ENCODE measurements at places on chromosomes 5 and 9.

- no peak for DNase-seq
These were observed 13.4 kb downstream of the ELOVL7 start for GRCh38 chr5:60830581-60831127.

GRCh38 chr9:69976152-69976551 is 67.5 kb upstream of the MAMDC2 start:
- DNase-seq = no peak

GRCh38 chr5:65034029-65034812 is 265.5 kb downstream of the CWC27 start:
- no peak for DNase-seq

- DNase-seq = no peak
These were observed 196.3 kb upstream of the KLF4 start for GRCh38 chr9:107685901-107686300.

- no peak for DNase-seq
These were observed 128.7 kb downstream of the GAS1 start for GRCh38 chr9:86818636-86819035.

DNA sequence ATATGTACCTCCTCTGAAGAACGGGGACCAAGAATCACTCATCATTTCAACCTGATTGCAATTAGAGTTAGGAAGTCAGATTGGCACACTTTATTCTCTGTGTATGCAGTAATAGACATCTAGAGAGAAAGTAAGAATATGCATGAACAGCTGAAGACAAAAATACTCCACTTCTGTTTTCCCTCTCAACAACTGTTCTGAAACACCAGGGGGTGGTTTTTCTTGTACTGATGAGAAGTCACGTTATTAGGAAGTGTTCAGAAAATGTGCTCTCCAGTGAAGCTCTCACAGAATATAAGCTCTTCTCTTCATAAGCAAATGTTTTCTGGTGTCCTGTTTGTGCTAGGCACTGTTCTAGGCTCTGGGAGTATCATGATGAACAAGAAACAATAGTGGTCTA is 531.7 kb upstream of the C9orf72 start:
- no peak for DNase-seq

DNA sequence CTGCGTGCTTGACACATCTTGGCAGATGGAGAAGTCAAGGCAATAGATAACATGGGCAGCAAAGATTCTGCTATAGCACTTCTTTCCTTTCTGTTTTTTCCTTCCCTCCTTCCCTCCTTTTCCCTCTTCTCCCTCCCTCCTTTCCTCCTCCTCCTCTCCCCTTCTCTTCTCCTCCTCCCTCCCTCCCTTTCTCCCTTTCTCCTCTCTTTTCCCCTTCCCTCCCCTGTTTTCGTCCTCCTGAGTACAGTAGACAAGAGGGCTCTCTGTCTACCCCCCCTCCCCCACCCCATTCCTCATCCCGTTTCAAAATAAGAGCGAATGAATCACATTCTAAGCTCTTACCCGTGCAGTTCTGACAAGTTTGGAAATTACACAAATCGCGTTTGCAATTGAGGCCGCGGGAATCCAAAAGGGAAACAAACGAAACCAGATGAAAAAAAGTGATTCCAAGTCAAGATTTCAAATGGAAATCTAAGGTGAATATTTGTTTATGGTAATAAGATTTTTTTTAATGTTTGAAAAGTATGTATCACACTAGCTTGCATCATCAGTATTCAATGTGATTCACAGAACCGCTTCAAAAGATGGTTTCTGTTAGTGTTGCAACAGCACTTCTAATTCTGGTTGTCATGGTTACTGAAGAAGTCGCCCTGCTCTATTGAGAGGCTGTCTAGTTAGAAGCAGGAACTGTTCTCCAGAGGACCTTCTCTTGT is 1.3 kb downstream of the NIM1K start:
- DNase-seq = no peak

- DNase-seq = no peak
These were observed 1.1 kb downstream of the PPIC start for GRCh38 chr5:123035360-123035917.

DNA sequence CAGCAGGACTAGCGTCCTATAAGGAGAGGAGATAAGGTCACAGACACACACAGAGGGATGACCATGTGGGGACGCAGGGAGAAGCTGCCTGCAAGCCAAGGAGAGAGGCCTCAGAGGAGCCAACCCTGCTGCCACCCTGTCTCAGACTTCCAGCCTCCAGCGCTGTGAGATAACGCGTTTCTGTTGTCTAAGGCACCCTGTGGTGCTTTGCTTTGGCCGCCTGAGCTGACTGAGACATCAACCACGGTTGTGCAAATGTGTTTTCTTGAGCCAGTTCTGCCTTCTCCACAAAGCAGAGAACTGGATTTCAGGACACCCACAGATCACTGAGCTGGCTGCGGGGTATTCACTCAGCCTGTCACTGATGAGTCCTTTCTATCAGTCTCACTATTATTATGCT is 149.1 kb downstream of the NXNL2 start:
- no peak for DNase-seq

DNA sequence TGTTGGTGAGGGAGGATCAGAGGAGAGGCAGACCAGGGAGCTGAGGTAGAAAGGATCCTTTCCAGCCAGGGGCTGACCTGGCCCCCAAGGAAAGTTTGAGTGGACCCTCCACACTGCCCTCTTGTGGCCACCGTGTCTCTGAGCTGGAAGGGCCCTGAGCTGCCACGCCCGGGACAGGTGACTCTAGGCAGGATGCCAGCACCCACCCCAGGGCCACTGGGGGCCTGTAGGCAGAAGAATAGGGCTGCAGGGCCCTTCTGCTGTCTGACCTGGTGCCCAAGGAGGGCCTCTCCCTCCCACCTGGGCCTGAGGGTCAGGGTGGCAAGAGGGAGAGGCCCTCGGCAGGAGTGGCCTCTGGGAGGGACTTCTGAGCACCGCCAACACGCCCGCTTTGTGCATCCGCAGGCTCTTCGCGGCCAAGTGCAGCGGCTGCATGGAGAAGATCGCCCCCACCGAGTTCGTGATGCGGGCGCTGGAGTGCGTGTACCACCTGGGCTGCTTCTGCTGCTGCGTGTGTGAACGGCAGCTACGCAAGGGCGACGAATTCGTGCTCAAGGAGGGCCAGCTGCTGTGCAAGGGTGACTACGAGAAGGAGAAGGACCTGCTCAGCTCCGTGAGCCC is 76.8 kb downstream of the LMX1B start:
- peak; percentile 8 for DNase-seq

DNA sequence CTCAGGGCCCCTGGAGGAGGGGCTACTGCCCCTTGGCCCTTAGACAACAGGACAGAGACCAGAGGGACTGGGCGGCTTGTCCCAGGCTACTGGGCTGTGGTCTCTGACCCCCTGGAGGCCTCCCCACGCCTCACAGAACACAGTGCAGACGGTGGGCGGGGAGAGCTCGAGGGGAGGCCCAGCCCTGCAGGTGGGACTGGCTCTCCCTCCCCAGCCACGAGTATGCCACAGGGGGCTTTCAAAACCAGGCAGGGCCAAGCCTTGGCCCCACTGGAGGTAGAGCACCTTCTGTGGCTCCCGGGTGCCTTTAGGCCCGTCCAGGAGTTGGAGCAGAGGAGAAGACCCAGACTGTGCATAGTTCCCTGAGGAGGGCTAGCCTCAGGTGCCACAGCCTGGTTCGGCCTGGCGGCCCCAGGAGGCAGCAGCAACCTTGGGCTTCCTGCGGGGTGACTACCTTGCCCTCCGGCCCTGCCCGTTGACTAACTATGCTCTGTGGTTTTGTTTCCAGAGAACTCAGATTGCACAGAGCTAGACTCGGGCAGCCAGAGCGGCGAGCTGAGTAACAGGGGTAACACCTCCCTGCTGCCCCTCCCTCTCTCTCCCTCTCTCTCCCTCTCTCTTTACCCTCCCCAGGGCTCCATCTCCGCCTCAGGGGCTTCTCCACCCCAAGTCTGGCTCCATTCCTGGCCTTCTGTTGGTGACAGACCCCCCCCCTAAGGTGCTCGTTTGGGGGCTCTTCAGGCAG is 15.5 kb downstream of the CARD19 start:
- no peak for DNase-seq

DNA sequence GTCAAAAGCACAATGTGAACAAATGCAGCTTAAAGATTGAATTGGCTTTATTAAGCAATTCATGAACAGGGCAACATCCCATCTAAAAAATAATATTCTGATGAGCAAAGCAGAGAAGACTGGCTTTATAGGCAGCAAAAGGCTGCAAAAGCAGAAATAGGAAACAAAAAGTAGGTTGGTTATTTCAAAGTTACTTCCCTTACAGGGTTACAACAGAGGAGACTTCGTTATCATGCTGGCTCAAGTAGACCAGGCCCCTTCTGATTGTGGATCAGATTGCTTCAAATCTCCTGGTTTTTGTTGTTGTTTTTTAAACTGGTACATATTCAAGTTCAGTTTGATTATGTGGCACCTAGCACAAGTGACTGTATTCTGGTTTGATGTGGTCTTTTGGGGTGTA is 73.1 kb downstream of the MAN2A1 start:
- DNase-seq = no peak

GRCh38 chr5:135891791-135892190 is 3.9 kb downstream of the IL9 start:
- DNase-seq = no peak

DNA sequence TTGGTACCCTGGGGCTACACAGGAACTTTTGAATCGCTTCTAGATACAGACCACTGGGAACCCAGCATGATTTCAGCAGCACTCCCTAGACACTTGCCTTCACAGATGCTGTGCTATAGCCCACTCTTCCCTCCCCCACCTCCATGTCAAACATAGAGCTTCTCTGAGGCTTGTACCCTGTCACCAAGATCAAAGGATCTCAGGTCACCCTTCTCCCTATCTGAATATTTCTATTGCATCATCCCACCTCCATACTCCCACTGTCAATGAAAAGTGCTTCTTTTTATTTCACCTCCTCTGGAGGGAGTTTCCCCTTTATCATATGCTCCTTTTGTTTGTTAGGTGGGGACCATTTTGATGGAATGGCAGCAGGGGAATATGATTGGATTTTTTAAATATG is 29.2 kb upstream of the PHF24 start:
- DNase-seq = no peak

- no peak for DNase-seq
These were observed 75.8 kb downstream of the MAP1B start for GRCh38 chr5:72183101-72183520.

DNA sequence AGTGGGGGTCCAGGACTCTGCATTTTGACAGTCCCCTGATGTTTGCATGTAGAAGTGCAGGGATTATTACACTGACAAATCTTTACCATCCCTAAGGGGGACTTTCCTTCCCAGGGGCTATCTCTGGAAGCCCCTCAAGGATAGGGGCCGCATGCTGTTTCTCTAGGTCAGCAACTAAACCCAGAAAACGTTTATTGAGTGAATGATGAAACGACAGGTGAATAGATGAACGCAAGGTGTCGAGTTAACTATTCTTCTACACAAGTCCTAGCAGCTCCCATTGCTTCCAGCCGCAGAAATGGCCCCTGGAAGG is 281 bp upstream of the HSD17B4 start:
- no peak for DNase-seq

GRCh38 chr5:91374893-91375520 is 8.1 kb downstream of the ARRDC3 start:
- no peak for DNase-seq

GRCh38 chr9:127144670-127145445 is 22.4 kb upstream of the ANGPTL2 start:
- no peak for DNase-seq

GRCh38 chr9:23621188-23621587 is 204.9 kb downstream of the ELAVL2 start:
- no peak for DNase-seq

DNA sequence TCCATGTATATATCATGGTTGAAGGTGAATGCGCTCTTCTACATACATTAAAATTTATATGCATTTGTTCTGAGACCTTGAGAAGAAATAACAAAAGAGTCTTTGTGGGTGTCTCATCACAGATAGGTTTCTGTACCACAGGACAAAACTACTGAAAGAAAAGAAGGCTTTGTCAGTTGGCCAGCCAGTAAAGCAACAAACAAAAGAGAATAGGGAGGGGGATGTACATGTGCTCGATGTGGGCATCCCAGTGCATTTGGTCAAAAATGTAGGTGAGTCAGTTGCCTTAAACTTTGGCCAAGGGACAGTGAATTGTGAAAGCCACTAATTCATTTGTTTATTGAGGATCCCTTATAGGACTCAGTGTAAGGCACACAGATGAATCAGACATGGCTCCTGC is 13.3 kb downstream of the RBM18 start:
- no peak for DNase-seq

DNA sequence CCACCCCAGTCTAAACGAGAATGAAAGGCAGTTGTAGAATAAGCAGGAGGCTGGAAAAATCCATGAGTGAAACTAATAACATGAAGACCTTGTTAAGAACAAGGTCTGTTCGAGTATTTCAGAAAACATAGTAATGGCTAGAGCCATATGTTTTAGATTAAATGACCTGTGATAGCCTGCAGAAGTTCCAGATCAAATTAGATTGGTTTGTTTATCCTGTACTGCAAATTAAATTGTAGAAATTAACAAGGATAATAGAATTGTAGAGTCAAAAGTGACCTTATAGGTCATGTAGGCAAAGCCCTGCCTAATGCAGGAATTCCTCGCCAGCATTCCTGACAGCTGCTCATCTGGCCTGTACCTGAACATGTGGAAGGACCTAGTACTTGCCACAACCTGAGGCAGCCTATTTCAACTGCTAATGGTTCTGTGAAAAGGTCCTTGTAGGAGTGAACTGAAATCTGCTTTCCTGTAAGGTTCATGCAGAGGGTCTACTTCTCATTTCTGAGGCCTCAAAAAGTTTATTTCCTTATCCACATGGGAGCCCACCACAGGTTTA is 17.2 kb downstream of the LIX1 start:
- no peak for DNase-seq

GRCh38 chr9:82601293-82601771 is 461.6 kb downstream of the RASEF start:
- DNase-seq = no peak

DNA sequence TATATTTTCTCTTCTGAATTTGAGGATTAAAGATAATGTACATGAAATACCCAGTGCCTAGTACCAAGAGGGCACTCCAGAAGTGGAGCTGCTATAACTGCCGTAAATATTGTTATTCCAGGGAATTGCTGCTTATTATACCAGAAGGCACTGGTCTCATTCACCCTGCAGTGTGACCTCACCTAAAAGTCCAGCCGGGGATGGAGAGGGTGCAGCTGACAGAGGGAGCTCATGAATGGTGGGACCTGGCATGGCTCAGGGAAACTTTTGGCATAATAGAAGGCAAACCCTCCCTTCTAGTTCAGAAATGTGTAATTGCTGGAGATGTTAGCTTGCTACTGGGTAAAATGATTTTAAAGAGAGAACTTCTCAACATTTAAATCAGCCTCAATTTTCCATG is 108.5 kb downstream of the MVB12B start:
- DNase-seq = no peak

GRCh38 chr9:134716067-134716466 is 74.5 kb downstream of the COL5A1 start:
- DNase-seq = no peak

- DNase-seq = no peak
These were observed 14.9 kb downstream of the PFDN1 start for GRCh38 chr5:140287801-140288521.

- DNase-seq = no peak
These were observed 28.4 kb upstream of the SSBP2 start for GRCh38 chr5:81779125-81779915.

DNA sequence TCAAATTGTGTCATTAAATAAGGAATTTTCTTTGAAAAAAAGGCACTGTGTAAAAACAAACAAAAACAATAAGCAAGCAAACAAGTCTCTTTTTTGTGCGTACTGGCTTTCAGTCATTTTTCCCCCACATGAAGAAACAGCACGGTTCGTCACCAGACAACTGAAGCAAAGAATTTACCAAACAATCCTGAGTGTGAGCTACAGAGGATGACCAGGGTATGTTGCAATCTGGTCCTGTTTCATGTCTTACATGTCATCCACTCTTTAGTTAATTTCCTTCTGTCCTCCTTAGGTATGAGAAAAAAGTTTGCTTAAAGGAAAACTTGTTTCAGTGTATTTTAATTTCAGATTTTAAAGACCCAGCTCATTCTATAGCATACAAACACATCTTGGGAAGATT is 1080.7 kb upstream of the NUDT12 start:
- DNase-seq = no peak

All from stimulated activated CD4-positive, alpha-beta T cell treated with anti-CD3 and anti-CD28 coated beads, Interleukin-1b, Interleukin-23, amount 100 ng/mL, for 1 hour (primary cell).